ENCODE measurements at places on chromosomes 1 and 21.

DNA sequence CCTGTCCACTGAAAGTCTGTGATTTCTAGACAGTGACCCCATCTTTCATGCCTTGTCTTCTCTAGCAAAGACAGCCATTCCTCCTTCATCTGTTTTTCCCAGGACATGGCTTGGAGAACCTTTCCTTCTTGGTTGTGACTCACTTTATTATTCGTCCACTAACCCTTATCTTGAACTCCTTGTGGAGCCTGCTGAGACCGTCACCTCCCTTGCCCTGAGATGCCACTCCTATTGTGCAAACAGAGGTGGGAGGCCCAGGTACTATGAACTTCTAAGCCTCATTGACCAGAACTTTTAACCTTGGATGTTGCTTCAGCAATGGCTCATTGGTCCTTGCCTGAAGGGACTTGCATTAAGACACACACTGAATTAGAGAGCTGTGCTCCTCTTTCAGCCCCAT, 117.5 kb downstream of the FOXD2 start:
- no peak for DNase-seq

DNA sequence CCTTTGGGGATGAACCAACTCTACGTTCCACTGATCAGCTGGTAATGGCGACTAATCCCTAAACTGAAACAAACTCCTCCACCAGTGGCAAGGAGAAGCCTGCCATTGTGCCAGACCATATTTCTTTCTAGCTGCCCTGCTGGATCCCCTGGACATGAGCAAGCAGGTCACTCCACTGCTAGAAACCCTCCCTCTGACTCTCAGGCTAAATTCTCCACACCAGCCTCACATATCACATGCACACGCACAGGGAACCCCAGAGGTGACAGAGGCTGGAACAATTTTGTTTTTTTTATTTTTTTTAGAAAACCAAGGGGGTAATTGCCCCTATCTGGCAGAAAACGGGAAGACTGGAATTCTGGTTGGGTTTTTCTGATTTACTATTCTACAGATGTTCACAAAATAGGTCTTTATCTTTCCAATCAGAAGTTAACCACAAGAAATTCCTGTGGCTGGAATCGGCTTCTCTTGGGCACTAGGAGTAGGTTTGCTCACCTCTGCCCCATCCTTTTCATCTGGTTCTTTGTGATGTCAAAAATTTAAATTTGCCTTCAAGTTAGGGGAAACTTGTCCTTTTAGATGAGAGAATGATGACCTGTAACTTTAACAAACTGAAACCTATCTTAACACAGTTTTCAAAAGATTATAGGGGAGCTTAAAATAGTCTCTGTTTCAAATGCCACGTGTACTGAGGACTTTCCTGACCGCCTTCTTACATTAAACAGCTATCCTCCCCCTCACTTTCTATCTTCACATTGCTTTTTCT, 258.1 kb downstream of the SDCCAG8 start:
- peak; percentile 34 for DNase-seq

- DNase-seq = no peak
Measured at GRCh38 chr1:169698976-169699375, 12.4 kb downstream of the SELL start.

DNA sequence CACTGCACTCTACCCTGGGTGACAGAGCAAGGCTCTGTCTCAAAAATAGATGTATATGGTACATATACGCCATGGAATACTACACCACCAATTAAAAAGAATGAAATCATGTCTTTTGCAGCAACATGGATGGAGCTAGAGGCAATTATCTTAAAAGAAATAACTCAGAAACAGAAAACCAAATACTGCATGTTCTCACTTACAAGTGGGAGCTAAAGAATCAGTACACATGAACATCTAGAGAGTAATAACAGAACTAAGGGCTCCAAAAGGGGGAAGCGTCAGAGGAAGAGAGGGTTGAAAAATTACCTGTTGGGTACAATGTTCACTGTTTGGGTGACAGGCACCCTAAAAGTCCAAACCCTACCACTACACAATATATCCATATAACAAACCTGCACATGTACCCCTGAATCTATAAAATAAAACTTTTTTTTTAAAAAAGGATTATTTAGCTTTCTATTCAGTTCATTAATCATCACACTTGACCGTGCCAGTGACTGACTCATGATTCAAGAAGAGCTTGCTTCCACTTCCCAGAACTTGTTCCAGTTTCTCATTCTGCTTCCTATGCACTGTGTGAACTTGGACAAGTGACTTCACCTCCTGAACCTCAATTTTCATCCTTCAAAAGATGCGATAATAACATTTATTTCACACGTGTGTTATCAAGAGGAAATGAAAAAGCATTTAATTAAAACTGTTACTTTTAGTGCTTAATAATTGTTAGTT, 109.6 kb downstream of the PLPP3 start:
- peak; percentile 70 for DNase-seq

DNA sequence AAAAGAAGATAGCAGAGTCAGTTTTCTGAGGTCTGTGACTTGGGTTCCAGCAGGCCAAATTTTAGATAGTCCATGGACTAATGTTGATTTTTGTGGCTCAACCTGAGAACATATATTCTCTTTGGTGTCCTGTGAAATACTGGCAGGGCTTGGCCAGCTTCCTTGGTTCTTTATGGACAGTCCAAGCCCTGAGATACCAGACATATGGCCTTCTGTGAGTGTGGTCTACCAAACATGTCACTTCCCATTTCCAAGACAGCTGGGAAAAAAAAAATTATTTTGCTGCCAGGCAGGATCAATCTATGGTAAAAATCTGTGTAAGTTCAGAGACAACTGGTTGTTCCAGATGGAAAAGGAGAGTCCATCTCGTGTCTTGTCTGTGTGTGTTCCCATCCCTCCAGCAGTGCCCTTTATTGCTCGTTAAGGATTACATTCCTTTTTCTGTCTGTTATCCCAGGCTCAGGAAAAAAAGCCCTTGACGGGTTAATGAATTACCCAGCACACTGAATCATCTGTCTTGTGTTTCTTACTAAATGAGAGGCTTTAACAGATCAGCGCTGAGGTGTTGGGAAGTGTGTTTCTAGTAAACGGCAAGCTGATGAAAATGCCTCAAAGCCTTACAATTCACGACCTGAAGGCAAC, 33.4 kb upstream of the XPR1 start:
- DNase-seq = no peak

- no peak for DNase-seq
Measured at GRCh38 chr1:80533093-80533492, 1267.6 kb upstream of the ADGRL2 start.

GRCh38 chr1:23216771-23217420, 406 bp downstream of the HTR1D start:
- no peak for DNase-seq

All from cardiac fibroblast (primary cell).